ENCODE measurements at places on chromosomes 7 and 10.

DNA sequence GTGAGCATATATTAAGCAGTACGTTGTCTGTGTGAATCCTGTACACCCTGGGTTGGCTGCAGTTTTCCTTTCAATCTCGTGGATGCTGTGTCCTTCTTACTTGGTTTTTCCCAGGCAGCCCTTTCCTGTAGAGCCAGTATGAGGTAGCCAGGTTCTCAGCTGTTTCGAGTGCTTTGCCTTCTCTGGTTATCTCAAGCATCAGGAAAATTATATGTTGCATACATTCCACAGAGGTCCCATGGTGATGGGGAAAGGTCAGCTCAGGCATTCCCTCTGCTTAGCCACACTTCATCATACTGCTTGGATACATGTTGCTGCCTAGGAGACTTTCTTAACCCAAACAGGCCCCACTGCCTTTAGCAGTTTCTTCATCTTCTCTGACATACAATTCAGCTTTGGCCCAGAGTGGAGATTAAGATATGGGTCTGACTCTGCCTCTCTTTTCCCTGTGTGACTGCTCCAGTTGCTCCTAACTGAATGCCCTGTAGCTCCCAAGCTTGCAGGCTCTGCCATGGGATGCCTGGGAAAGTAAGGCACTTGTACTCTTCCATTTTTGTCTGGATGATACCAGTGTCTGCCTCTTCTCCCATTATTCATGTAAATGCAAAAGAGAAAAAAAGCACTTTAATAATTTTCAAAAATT, 11.3 kb downstream of the GNAI1 start:
- no peak for DNase-seq

DNA sequence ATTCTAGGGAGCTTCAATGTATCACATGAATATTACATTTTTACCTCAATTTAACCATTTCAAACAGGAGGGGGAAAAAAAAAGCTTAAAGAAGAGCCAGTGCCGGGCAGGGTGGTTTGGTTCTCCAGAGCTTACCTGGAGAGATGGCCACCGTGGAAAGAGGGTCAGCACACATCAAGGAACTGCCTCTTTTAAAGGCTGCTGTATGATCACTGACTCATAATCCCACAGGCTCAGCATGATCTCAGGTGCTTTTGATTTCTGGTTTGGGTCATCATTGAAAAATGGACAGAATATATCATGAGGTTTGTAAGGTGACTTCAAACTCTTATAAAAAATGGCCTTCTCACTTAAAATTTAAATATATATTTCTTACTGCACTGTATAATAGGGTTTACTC, 67.5 kb upstream of the MDFIC start:
- DNase-seq: no peak

DNA sequence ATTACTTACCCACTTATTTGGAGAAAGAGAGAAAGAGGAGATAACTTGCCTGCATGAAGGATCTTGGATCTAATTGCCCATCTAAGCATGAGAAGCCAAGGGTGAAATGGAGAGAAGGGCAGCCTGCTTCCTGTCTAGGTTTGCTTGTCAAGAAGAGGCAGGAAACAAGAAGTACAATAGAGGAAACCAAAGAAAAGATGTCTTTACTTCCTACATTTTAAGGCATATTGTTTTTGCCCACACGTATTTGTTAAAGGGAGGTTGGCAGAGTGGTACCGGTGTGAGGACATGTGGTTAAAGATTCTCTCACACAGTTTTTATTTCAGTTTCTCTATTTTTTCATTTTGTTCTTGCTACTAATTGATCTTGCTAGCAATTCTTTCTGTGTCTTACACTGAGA, 6.0 kb upstream of the TAS2R38 start:
- DNase-seq: no peak

DNA sequence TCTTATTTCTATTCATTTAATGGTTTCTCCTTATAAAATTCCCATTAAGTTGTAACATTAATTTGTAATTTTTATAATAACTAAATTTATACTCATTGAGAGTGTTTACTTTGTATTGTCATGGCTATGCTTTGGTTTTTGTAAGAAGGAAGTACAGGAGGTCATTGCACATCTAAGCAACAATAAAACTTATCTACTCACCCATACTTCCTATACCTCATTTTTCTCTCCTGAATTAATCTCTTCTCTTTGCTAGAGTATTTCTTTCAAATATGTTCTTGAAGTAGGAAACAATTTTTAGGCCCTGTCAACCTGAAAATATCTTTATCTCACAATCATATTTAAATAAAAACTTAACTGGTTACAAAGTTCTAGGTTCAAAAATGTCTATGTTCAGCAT, 95.4 kb upstream of the WDR11 start:
- DNase-seq: no peak

GRCh38 chr10:119177708-119178371, 772 bp downstream of the PRDX3 start:
- peak; percentile 12 for DNase-seq

DNA sequence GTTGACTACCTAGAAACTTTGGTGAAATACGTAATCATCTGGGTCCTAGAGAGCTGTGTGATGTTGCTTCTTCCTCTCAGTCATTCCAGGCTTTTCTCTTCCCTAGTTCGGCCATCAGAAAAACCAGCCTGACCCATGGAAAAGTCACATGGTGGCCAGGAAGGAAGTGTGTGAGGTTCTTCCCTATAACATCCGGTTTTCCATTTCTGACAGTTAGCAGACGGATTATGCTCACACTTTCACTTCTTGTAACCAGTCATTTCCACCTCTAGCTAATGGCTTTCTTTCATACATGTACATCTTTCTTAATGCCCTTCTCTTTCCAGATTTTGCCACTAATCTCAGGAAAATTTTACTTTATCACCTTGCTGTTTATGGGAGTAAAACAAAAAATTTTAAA, 110.0 kb upstream of the GLCCI1 start:
- DNase-seq: no peak

DNA sequence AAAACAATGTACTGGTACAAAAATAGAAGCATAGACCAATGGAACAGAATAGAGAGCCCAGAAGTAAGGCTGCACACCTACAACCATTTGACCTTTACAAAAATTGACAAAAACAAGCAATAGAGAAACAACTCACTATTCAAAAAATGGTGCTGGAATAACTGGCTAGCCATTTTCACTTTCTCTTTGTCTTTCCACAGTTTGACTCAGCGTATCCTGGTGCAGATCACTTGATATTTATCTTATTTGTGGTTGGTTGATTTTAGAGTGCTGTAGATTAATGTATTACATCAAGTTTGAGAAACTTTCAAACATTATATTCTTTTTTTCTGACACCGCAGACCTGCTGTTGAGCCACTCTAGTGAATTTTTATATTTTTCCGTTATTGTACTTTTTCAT, 381.4 kb downstream of the DGKB start:
- no peak for DNase-seq

DNA sequence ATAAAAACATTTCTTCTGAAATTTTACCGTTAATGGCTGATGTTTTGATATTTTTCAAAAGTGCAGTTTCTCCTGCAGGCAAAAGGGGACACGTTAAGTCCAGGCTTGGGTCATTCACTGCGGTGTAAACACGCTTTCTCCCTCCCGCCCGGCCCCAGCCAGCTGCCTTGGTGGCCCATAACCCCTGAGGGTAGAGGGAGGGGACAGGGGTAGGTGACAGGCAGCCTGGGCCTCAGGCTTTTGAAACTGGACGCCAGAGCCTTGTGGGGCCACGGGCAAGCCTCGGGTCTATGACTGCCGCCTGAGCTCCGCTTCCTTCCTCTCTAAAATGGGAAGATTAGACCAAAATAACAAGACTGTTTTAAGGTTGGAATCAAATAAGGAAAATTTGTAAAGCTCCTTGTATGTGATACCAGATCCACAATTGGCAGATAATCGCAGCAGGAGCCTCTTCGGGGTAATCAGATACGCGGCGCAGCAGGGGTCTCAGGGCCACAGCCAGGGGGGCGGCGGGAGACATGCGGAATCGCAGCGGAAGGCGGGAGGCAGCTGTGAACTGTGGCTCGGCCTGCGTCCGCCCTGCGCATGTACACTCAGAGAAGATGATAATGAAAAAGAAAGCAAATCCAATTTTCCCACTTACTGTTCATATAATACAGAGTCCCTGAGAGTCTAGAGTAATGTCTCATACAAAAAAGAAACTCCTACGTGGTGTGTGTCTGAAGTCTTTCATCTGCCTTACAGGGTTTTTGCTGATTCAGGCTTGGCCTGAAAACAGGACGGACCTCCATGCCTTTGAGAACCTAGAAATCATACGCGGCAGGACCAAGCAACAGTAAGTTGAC, 138.3 kb downstream of the EGFR start:
- DNase-seq: no peak

- DNase-seq: no peak
Measured at GRCh38 chr10:121087129-121087528, 236.0 kb downstream of the WDR11 start.

DNA sequence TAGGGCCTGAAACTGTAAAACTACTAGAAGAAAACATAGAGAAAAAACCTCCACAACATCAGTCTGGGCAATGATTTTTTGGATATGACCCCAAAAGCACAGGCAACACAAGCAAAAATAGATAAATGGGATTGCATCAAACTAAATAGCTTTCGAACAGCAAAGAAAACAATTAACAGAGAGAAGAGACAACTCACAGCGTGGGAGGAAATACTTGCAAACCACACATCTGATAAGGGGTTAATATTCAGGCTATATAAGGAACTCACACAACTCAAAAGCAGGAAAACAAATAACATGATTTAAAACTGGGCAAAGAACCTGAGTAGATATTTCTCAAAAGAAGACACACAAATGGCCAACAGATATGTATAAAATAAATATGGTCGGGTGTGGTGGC, 7.7 kb upstream of the GSTK1 start:
- no peak for DNase-seq

DNA sequence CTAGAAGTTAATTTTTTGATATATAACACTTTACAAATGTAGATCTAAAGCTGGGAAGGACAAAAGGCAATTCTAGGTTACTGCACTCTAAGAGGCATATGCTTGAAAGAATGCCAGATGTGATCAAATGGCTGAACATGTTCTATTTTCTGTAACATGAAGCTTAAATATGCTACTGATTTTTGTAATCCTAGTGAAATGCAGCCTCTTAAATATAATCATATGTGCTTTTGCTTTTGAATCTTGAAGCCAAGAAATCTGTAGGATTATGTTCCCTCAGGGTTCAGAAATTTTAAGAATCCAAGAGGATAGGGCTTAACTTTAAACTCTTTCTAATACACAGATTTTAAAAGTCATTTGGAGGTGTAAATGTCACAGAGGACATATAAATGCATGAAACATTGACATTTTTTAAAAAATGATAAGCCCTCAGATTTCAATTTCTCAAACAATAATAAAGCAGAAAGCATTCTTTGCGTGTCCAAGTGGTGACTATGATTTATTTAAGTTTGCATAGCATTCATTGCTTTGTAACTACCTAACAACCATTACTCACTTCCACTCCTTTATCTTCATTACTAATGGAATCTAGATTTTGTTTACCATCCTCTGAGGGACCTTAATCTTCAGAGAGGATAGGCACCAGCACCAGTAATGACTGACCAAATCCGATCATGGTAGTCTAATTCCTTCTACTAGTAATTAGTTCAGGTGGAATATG, 170.4 kb downstream of the MAGI2 start:
- no peak for DNase-seq

DNA sequence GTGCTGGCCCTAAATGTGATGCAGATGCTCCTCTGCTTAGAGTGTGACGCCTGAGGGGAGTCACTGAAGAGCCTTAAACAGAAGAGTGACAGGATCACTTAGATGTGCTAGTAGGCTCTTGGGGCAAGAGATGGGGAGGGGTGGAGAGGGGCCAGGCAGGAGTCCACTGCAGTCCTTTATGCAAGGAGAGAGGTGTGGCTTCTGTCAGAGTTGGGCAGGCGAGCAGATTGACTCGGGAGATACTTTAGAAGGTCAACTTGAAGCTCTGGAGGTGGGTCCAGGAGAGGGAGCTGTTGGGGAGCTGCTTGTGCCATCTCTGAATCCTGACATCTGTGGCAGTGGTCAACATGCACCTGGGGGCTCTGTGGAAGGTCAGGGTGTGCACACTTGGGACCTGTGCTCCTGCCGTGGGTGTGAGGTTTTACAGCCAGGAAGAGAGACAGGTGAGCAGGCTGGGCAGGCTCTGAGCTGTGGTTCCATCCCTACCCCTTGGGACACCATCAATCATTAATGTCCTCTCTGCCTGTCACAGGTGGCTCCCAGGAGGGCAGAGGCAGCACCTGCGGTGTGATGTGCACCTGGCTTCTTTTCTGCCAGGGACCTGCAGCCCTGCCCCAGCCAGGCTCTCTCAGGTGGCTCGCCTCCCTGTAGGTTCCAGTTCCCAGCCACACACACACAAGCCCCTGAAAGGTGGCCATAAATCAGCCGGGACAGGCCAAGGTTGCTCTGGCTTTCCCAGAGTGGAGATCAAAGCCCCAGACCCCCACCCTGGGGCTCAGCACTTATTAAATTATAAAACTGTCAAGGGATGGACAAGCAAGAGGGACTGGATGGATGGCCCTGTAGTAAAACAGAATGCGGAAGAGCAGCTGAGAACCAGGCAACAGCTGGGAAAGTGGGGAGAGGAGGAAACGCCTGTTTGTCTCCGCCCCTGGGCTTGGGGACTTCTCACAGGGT, 14.0 kb downstream of the NEURL1 start:
- no peak for DNase-seq

- no peak for DNase-seq
Measured at GRCh38 chr7:20280475-20281351, 50.0 kb upstream of the ITGB8 start.

DNA sequence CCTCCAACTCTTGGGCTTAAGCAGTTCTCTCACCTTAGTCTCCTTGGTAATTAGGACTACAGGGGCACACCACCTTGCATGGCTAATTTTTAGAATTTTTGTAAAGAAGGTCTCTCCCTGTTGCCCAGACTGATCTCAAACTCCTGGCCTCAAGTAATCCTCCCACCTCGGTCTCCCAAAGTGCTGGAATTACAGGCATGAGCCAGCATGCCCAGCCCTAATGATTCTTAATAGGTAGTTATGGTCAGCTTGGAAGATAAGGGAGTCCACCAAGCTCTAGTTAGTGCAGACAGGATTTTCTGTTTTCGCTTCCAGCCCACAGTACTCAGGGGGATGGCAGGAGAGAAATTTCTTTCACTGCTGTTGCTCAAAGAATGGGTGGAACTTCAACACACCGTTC, 127.9 kb upstream of the PLXDC2 start:
- DNase-seq: no peak

- DNase-seq: no peak
Measured at GRCh38 chr7:4602905-4603842, 78.9 kb upstream of the FOXK1 start.

GRCh38 chr10:60921633-60922032, 22.4 kb downstream of the RHOBTB1 start:
- DNase-seq: no peak

All from stimulated activated CD4-positive, alpha-beta T cell treated with anti-CD3 and anti-CD28 coated beads, Interleukin-15, amount 100 ng/mL, for 1 hour (primary cell).